ENCODE measurements at places on chromosomes 7 and 10.

GRCh38 chr7:52088008-52088901, 771.6 kb upstream of the COBL start:
- no peak for DNase-seq

DNA sequence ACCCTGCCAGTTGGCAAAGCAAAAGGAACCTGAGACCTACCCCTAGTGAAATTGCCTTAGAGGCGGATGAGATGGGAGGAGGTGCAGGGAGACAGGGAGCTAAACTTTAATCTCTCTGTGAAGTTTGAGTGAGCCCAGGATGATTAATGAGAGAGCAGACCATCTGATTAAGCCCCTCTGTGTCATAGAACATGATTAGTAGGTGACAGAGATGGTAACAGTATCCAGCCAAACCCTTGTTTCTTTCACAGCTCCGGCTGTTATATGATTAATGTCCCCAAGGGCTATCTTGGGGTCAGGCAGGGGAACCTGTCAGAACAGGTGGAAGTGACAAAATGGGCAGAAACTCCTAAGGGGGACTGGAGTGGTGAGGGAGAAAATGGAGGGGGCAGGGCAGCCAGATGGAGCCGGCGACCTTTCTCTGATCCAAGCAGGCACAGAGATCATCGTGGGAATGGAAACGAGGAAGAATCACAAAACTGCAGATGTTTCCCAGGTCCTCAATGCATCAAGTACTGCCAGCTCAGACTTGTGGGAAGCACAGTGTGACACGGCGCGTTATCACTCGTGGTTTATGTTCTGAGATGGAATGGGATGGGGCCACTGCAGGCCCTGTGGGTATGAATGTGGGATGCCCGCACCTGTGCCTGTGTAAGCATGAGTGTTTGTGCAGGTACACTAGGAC, 684.2 kb downstream of the LRMDA start:
- DNase-seq, result no peak

GRCh38 chr7:100400656-100401055, 27.4 kb downstream of the PILRA start:
- DNase-seq, result no peak

GRCh38 chr10:73946253-73947145, 35.6 kb downstream of the PLAU start:
- no peak for DNase-seq

- no peak for DNase-seq
These were observed 355.3 kb upstream of the NPVF start for GRCh38 chr7:25583621-25584020.

- no peak for DNase-seq
These were observed 92.1 kb downstream of the ZNF277 start for GRCh38 chr7:112298543-112299100.

GRCh38 chr7:27944643-27945042, 204.7 kb downstream of the TAX1BP1 start:
- no peak for DNase-seq

DNA sequence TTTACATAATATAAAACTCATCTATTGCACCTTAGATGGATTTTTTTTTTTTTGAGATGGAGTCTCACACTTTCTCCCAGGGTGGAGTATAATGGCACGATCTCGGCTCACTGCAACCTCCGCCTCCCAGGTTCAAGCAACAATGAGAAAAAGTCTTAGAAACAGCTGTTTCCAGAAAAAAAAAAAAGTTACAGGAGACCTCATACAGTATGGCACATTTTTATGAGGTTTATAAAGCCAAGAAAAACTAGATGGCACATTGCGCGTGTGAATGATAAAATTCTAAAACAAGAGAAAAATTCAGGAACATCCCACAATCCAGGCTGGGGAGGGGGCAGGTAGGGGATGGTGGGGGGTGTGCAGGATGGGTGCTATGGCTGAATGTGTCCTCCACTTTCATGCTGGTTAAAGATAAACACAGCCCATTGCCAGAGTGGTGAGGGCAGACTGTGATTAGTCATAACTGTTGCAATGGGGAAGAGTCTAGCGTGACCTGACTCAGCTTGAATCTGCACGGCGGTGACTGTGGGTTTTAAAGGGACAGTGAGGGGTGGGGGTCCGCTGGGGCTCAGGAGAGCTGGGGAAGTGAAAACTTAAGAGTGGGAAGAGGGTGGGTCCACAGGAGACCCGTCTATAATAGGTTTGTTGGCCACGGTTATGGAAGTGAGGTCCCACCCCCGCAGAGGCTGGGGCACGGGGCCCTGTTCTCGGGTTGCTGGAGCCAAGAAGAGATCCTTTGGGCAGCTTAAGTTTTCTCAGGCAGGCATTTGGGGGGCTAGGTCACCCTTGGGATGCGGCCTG, 11.9 kb upstream of the LRRC27 start:
- no peak for DNase-seq

DNA sequence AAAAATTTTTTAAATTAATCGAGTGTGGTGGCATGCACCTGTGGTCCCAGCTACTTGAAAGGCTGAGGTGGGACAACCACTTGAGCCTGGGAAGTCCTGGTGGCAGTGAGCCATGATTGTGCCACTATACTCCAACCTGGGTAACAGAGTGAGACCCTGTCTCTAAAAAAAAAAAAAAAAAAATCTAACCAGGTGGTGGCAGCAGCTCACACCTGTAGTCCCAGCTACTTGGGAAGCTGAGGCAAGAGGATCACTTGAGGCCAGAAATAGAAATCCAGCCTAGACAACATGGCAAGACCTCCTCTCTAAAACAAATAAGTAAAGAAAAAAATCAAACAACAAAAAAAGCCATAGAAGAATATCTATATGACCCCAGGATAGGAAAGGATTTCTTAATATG, 3.6 kb upstream of the MYOF start:
- no peak for DNase-seq

DNA sequence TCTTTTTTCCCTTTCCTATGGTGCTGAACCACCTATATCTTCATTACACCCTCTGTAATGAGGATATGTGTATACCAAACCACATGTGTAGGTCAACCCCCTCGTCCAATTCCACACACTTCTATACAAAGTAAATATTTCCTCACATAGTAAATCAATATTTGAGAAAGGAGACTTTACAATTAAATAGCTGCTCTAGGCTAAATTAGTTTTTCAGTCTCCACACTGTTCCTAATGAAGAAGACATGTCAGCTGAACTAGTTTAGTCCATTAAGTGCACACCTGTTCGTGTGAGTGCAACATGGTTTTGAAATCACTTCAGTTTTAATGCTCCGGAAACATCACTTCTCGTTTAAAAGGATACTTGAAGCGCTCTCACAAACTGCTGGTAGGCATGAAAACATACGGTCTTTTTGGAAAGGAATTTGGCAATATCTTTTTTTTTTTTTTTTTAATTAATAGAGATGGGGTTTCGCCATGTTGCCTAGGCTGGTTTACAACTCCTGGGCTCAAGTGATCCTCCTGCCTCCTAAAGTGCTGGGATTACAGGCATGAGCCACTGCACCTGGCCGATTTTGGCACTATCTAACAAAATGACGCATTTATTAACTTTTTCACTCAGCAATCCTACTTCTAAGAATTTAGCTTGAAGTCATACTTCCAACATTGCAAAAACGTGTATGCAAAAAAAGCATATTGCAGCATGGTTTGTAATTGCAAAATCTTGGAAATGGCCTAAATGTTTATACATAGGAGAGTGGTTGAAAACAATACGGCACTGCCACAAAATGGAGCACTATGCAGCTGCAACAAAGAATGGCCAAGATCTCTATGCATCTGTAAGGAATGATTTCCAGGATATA, 2.1 kb upstream of the XRCC2 start:
- no peak for DNase-seq

GRCh38 chr7:116210345-116211005, at the start of gene TES:
TSS of gene TES (plus strand) at chr7:116210539. CDS start at chr7:116210708, 169 bp downstream.
- no peak for DNase-seq

GRCh38 chr10:73968098-73968521, 29.8 kb upstream of the VCL start:
- no peak for DNase-seq

- no peak for DNase-seq
These were observed 630 bp upstream of the VSTM4 start for GRCh38 chr10:49115796-49116508.

- DNase-seq, result no peak
These were observed 2.5 kb upstream of the MEST start for GRCh38 chr7:130489140-130489983.

- DNase-seq, result no peak
These were observed 346.5 kb upstream of the CACNA2D1 start for GRCh38 chr7:82789883-82790609.

- no peak for DNase-seq
These were observed 102.5 kb downstream of the C10orf105 start for GRCh38 chr10:71616817-71617654.

GRCh38 chr10:89505640-89506275, 29.6 kb downstream of the SLC16A12 start:
- no peak for DNase-seq

DNA sequence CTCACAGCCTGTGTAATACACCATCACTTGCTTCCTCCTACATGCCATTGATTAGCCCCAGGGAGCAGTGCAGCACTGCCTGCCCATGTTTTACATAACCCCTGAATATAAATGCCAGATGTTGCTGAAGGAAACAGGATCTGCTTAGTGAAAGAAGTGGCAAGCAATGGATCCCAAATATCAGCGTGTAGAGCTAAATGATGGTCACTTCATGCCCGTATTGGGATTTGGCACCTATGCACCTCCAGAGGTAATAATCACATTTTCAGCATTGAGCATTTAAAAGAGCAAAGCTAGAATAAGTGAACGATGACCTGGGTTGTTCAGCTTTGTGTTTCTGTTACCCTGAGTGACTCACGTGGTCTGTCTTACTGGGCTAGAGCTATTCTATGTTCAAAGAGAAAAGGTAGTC, at the start of gene AKR1C4:
Gene AKR1C4, plus strand, starts transcription at position 136 of the 412 bp plus-strand sequence. Its CDS starts 31 bp downstream, at position 167.
- DNase-seq, result no peak

- DNase-seq, result no peak
These were observed 77.8 kb upstream of the ATP6V0A4 start for GRCh38 chr7:138875794-138876193.

GRCh38 chr7:38154278-38154677, 23.8 kb upstream of the STARD3NL start:
- no peak for DNase-seq

- no peak for DNase-seq
These were observed 18.2 kb downstream of the GPR146 start for GRCh38 chr7:1062296-1063294.

GRCh38 chr10:62162261-62162981, 106.2 kb downstream of the RTKN2 start:
- no peak for DNase-seq

GRCh38 chr10:22308390-22308789, 7.8 kb upstream of the COMMD3 start:
- DNase-seq, result no peak

DNA sequence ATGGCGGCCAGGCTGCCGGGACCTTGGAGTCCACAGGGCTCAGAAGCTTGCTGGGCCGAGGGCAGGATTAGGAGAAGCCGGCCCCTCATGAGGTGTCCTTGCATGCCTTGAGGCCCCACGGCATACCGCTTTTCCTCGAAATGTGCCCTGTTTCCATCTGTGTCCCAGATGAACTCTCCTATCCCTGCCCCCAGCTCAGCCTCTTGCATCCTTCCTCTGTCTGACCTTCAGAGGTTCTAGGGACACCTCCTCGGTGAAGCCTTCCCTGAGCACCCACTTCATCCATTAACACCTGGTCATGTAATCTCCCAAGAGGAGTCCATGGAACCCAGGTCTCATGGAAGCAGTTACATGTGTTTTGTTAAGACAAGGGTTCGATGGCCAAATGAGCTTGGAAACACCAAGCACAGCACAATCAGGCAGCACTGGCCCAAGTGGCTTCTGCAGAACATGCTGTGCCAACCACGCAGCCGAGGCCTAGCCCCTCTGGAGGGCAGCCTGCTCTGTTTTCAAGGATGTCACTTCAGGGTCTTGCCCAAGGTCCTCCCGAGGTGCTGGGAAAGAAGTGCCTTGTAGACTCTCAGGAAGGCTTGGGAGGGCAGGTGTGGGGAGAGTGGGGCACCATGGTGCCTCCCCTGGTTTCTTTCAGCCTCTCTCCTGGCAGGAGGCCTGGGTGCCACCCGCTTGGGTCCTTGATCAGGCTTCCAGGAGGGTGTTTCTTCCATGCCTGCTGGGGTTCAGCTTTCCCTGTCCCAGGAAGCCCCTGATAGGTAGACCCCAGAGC, 124.3 kb downstream of the NEURL1 start:
- DNase-seq, result no peak

- DNase-seq, result no peak
These were observed 374.8 kb upstream of the AKR1E2 start for GRCh38 chr10:4450981-4451908.

DNA sequence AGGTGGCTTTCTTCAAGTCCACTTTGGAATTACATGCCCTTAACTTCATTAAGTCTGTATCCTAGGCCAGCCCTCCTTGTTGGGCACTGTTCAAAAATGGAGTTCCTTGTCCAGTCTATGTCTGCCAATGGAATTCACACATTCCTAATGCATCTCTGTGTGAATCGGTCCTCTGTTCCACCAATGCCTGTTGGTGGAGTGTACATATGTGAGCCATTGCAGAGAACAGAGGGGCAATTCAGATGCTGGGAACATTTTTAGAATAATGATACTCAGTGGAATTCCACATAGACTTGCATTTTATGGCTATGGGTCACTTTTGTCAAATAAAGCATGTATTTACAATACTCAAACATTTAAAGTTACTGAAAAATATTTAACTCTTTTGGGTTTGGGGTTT, 108.3 kb downstream of the COL28A1 start:
- DNase-seq, result no peak

DNA sequence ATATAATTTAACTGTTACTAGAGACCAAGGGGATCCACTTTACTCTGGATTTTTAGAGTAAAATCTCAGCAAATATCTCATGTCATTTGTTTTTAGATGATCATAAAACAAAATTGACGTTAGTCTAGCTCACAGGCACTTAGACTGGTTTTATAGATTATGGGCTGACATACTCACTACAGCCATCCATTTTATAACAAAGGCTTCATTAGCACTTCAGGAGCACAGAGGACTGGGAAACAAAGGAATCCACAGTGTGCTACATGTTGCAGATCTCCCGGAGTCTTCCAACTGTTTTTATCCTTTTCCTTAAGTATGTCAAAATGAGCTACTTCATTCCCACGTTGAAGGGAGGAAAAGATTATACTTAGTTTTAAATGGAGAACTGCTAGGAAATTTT, 15.9 kb upstream of the SCRN1 start:
- DNase-seq, result no peak

- no peak for DNase-seq
These were observed 28.9 kb downstream of the SKIDA1 start for GRCh38 chr10:21496343-21497176.
